ENCODE measurements at places on chromosomes 16 and 17.
A peak's percentile ranks its signal among the peaks of the same experiment; 100 is the strongest.

DNA sequence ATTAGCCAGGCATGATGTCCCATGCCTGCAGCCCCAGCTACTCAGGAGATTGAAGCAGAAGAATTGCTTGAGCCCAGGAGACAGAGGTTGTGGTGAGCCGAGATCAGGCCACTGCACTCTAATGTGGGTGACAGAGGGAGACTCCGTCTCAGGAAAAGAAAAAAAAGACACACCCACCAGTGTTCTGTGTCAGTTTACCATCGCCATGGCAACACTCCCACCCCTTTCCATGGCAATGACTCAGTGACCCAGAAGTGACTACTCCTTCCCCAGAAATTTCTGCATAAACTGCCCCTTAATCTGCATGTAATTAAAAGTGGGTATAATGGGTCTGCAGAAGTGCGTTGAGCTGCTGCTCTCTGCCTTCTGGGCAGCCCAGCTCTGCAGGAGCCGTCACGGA lies 4.0 kb upstream of the ZC3H18 start:
- no peak for DNase-seq

DNA sequence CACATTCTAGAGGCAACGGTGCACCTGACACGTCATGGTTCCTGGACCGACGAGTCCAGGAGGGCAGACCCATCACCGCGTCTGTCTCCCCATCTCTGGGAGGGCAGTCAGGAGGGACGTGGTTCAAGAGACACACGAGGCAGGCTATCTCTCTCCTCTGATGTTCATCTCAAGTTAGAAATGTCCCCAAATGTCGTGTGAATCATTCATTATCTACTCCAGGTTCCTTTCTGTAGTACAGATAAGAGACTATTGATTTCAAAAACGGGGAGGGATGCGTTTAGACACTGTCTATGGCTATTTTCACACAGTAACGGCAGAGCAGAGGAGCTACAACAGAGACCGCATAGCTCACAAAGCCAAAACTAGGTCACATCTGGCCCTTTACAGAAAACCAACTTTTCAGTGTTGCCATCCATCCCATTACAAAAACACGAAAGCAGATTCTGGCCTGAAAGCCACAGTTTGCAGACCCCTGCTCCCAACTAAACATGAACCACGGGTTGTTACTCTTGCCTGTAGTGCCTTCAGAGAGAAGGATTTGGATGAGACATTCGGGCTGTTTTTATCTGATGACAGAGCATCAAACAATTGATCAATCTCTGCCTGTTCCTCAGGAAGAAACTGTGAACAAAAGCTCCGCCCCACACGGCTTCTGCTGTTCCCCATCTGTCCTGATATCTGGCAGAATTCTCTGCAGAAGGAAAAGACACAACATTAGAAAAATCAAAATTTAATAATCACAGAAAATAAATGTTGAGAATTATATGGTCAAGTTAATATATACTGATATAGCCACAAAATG lies 6.8 kb downstream of the MEAK7 start:
- DNase-seq = no peak

DNA sequence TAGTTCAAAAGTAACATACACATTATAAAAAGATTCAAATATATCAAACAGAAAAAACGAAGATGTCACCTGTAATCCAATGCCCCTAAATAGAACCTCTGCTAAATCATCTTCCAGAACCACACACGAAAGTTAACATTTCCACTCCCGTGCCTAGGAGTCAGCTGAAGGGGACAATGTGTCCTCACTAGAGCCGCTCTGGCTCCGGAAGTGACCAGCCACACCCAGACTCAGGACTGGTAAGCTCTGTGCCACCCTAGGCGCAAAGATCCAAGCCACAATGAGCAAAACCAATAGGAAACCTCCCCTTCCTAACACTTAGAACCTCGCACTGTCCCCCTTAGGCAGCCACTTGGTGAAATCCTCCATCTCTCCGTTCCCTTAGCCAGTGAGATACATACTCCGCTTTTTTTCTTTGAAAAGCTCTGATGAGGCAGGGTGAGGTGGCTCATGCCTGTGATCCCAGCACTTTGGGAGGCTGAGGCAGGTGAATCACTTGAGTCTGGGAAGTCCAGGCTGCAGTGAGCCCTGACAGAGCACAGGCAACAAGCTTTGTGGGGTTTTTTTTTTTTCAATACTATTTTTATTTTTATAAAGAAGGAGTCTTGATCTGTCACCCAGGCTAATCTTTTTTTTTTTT lies 11.8 kb downstream of the CTRB1 start:
- no peak for DNase-seq

GRCh38 chr16:12318661-12319427 lies 342.3 kb downstream of the SNX29 start:
- no peak for DNase-seq

DNA sequence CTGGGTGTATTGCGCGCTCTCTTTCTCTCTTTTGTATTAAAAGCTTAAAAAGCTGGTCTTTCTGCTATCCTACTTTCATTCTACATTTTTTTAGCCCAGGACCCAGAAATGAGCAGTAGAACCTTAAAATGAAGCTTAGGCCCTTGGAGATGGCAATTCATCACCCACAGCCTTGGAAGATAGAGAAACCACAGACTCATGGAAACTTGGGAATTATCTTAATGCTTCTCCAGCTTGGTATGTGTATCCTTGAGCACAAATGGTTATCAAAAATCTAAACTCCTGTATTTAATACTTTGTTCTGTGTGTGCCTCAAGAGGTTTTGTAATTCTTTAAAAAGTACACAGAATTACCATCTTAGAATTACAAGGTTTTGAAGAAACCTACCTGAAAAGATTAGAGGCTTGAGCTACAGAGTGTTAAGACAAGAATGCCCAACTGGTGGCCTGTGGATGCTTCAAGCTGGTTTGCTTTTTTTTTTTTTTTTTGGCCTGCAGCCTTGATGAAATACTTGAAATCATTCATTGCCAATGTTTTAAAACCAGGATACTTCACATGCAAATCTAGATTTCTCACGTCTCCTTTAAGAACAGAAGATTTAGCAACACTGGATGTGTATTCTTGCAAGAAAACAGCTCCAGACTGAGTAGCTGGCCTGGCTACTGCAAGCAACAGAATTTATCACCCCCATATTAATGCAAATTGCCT lies 105.0 kb downstream of the XYLT1 start:
- no peak for DNase-seq

DNA sequence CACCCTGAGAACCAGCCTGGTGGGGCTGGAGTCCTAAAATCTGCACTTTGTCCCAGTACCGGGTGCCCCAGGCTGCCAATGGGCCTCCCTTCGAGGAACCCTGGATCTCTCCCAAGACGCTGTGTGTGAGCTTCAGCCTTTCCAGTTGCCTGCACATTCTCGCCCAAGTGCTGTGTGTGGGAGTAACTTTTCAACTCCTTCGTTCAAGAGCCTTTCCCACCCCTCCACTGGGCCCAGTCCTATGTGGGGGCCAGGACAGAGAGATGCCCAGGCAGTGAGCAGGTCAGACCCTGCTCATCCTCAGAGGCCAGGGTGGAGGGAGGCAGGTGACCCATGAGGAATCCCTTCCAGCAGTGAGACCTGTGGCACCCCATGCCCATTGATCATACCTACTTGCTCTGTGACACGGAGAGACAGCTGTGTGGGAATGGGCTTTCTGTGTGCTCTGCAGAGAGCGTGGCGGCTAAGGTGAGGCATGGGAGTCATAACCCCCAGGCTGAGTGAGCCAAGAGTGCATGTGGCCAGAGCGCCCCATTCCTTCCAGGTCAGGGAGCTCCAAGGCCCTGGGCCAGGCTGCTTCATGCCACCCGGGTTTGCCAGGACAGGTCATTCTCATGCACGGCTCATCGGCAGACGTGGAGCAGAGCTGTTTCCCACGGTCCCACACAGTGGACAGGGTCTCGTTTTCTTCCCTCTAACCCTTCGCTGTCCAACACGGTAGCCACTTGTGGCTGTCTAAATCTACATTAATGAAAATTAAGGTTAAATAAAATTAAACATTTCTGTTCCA lies 154.4 kb downstream of the CLEC16A start:
- no peak for DNase-seq

GRCh38 chr17:62657145-62657665 lies 29.7 kb downstream of the MRC2 start:
- DNase-seq = no peak

GRCh38 chr16:64711026-64711425 lies 410.8 kb downstream of the CDH11 start:
- no peak for DNase-seq

DNA sequence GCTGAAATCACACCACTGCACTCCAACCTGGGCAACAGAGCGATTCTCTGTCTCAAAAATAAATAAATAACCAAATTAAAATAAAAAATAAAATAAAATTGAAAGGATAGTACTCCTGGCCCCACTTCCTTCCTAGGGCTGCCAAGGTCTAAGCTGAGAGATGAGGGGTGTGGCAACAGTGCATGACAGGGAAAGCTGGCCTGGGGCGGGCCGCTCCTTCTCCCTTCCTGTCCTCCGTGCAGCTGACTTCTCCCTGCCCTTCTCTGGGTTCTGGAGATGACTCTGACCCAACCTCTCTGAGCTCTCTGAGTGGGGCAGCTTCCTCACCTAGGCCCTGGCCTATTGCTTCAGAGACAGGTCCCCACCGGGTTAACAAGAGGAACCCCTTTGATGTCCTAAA lies 8.7 kb upstream of the SLC25A39 start:
- no peak for DNase-seq

- DNase-seq = no peak
Measured at GRCh38 chr17:51373489-51374152, 113.3 kb downstream of the UTP18 start.

GRCh38 chr17:1577182-1577581 lies 14.6 kb upstream of the PITPNA start:
- DNase-seq = peak; percentile 68

GRCh38 chr17:50916708-50917417 lies 50.7 kb upstream of the TOB1 start:
- no peak for DNase-seq

DNA sequence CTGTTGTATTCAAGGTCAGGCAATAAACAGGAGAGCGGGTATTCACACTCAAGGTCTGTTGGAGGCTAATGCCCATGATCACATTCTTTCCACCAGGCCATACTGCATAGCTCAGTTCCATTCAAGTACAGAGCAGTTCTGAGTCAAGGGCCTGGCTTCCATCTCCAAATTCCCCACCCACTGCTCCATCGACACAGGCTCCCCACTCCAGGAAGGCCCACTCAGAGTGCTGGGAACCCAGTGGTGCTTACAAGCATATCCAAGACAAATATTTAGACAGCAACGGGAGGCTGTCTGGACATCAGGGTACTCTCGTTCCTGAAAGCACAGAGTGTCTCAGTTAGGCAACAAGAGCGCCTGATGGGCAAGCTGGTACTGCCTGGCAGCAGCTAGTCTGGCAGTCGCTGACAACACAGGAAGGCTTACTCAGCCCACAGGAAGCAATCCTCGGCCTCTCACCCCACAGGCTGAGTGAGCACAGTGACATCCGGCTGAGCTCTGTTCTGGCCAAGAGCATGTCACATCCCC lies 40.9 kb downstream of the RFFL start:
- peak; percentile 77 for DNase-seq

GRCh38 chr16:29663807-29664090 lies 702 bp downstream of the SPN start:
- no peak for DNase-seq

- DNase-seq = no peak
Measured at GRCh38 chr16:62177351-62178203, 141.3 kb upstream of the CDH8 start.

DNA sequence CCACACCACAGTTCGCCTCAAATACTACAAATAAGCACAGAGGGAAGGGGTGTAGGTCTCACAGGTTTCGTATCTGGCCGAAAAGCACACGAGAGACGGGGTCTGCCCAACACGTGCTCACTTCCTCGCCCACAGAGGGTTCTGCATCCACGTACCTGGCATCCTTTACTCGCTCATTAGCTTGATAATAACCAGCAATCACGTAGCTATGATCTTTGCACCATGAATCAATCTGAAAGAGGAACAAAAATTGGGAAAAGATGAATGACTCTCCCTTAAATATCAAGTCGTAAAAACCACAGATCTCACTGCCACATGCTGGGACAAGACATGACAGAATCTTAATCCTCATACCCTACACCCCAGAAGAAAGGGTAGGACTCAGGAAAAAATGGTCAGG lies 10.5 kb downstream of the EMC8 start:
- DNase-seq = no peak

GRCh38 chr16:12240036-12240435 lies 263.5 kb downstream of the SNX29 start:
- no peak for DNase-seq

DNA sequence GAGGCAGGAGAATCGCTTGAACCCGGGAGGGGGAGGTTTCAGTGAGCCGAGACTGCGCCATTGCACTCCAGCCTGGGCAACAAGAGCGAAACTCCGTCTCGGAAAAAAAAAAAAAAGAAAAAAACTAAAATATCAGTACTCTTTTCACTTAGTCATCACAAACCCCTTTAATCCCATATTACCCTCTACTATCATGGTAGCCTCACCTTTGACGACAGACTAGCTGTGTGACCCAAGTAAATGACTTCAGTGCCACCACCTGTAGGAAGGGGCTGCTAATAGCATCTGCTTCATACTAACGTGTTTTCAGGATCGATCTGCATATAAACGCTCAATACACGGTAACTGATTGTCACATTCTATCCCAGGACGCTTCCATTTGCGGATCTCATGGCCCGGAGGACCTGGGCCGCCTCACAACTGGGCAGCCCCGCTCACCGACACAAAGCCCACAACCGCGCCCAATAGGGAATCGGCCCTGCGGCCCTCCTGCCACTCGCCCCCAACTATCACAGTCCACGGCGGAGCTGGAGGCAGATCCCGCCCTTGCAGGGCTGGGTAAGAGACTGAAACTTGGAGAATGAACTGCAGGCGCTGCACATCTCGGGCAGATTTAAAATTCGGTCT lies 1.1 kb upstream of the ZNF263 start:
- DNase-seq = no peak

- no peak for DNase-seq
Measured at GRCh38 chr17:55492781-55493341, 18.4 kb downstream of the SMIM36 start.

GRCh38 chr16:3729161-3730112 lies 12.1 kb upstream of the TRAP1 start:
- DNase-seq = no peak

DNA sequence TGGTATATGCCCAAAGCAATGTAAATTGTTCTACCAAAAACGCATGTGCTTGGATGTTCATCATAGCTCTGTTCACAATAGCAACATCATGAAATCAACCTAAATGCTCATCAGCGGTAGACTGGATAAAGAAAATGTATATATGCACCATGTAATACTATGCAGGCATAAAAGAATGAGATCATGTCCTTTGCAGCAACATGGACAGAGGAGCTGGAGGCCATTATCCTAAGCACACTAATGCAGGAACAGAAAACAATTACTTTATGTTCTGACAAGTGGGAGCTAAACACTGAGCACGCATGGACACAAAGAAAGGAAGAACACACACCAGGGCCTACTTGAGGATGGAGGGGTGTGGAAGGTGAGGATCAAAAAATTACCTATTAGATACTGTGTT lies 33.7 kb downstream of the TANC2 start:
- DNase-seq = no peak

- DNase-seq = no peak
Measured at GRCh38 chr16:86740906-86741799, 162.8 kb downstream of the FOXL1 start.

Measured in left colon (tissue), 2 donors.